ENCODE measurements at places on chromosomes 12 and 14. TPM values are rescaled to one million over a fixed set of nuclear protein-coding genes. Genes with fewer than 3 reads are reported as not detected.

Gene PMEL
- not detected for total RNA-seq

Gene OR6S1
- not detected for total RNA-seq

Gene TNS2
- 10.8 TPM for total RNA-seq

Gene ALDH2
- 55.8 TPM for total RNA-seq

Gene ZFHX2
- not detected for total RNA-seq

Gene CACNB3
- 13.9 TPM for total RNA-seq

Gene AEBP2
- 13.4 TPM for total RNA-seq

Gene ABCD2
- total RNA-seq, result not detected

Gene TRHDE
- 5.0 TPM for total RNA-seq

Gene OR6C75
- total RNA-seq, result not detected

Gene OR10G2
- total RNA-seq, result not detected

Gene KRT72
- total RNA-seq, result not detected

Gene SUPT16H
- total RNA-seq, result 27.0 TPM

Gene PTPRR
- total RNA-seq, result 0.44 TPM

Gene GARIN6
- not detected for total RNA-seq

Gene MAP1LC3B2
- 0.26 TPM for total RNA-seq

Gene CLEC9A
- not detected for total RNA-seq

Gene SIX1
- total RNA-seq, result 4.1 TPM
